ENCODE measurements at places on chromosomes 3 and 15.

GRCh38 chr3:32097768-32098167 is 8.7 kb upstream of the GPD1L start:
- DNase-seq: no peak

GRCh38 chr15:57335293-57335715 is 41.0 kb upstream of the CGNL1 start:
- no peak for DNase-seq

DNA sequence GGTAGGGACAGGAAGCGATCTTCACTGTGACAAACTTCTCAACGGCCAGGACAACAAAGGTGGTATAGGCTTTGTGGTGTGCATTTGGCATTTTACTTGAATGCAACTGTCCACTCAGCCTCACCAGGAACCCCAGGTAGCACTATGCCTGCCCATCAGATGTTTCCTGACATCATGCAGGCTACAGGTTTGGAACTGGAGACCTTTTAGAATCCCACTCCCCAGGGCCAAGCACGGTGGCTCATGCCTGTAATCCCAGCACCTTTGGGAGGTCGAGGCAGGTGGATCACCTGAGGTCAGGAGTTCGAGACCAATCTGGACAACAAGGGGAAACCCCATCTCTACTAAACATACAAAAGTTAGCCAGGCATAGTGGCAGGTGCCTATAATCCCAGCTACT is 9.6 kb downstream of the STARD5 start:
- DNase-seq: no peak

DNA sequence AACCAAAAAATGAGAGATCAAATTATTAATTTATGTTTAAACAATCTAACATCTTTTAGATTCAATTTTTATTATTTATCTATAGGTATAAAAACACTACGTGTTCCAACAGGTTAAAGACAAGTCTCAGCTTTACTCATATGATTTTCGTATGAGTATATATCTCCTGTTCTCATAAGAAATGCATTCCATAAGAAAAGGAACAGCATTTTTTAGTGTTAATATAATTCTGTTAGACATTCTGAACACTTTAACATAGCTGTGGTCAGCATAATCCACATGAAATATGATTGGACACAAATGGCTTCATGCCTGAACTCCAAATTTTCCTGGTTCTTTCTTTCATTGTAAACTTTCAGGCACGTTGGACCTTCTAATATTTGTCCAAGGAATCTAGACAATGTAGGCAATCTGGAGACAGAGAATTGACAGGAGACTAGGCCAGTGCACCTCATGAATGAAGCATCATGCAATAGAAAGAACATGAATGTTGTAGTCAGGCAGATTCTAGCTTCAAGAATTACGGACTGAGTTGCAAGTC is 1122.0 kb upstream of the ALCAM start:
- DNase-seq: no peak

- DNase-seq: no peak
Observed at GRCh38 chr15:91752081-91752785, 101.3 kb upstream of the SLCO3A1 start.

GRCh38 chr3:116230431-116231020 is 214.8 kb downstream of the LSAMP start:
- DNase-seq: no peak

DNA sequence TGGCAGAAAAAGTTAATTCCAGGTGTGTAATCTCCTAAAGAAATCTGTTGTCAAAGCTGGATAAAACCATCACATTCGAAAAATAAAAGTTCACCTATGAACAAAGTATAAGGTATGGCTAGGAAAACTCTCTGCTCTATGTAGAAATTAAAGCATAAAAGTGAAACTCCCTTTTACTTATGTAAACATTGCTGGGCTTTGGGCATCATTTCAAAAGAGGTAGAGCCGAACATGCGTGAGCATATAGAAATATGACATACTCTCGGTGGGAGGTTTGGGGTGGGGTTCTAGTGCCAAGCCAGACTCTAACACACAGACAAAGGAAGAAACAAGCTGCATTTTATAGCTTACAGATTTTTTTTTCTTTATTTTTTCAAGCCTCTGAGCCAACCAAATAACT is 306.8 kb upstream of the ATP11B start:
- DNase-seq: no peak

- DNase-seq: no peak
Observed at GRCh38 chr3:74591946-74592345, 22.5 kb downstream of the CNTN3 start.

DNA sequence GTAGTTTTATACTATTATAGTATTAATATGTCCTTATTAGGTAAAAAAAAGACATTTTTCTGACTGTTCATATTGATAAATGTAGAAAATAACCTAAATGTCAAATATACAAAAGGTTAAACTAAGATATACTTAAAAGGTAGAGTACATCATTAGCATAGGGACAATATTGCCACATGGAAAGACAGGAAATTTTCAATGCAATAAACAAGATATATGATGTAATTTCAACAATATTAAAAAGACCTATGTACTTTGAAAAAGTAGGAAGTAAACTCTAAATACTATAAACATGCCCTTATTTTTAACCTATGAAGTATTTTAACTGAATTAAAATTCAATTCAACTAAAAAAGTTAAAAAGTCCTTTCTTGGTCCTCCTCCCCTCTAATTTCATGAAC is 1.9 kb downstream of the SPG11 start:
- DNase-seq: no peak

DNA sequence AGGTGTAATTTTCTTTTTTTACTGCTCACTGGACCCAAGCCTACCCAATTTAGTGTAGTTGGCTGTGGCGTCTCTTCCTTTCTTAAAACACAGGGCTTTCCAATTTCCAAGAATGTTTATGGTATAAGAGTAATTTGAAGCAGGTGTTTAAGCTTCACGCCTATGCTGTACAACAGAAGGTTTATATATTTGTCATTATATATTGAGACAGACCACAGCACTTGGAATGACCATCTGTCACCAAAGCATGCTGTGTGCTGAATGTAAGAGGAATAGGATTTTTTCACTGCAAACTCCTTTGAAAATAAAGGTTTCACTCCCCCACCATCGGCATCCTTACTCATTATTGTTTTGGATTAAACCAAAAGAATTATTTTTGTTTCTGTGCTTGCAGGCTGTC is 325.7 kb downstream of the OTOL1 start:
- DNase-seq: no peak

DNA sequence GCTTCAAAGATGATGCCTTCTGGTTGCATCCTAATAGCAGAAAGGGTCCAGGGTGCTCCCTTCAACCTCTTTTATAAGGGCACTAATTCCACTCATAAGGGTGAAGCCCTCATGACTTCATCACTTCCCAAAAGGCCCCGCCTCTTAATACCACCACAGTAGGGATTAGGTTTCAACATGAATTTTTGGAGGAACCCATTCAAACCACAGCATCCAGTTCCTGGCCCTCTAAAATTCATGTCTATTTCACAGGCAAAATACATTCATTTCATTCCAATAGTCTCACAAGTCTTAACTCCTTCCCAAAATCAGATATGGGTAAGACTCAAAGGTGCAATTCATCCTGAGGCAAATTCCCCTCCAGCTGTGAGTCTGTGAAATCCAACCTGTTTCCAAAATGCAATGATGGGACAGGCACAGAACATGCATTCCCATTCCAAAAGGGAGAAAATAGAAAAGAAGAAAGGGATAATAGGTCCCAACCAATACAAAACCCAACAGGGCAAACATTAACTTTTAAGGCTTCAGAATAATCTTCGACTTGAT is 124.0 kb downstream of the ATP1B3 start:
- no peak for DNase-seq

DNA sequence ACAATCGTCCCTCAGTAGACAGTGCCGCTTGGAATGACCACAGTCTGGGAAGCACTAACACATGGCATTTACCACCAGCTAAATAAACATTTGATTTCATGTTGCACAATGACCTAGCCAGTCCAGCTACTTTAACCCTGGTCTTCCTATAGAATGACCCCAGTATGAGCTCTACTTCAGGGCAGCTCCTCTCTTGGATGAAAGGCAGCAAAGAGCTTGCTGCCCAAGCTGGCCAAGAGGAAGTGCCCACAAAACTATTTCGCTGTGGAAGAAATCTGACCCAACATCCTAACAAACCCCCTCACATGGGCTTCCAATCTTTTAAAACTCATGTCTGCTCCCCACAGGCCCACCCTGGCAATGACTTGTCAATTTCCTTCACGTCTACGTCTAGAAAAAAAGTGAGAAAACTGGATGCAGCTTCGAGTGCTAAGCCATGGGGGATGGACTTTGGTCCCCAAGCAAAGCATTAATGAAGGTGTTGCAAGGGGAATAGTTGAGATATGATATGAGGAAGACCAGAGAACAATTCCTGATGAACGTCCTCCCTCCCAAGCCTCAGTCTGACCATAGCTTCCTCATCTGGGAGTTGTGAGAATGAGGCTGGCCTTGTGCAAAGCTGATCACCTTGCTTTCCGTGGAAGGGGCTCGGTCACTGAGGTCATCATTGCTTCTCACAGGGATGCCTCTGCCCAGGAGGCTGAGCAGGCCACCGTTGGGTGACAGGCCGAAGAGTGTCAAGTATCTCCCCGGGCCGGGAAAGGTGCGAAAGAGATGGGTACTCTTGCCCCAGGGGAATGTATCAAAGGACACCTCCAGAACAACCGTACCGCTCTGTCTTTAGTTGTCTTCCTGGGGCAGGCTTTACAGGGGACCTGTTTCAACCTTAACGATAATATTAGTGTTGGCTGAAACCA is 964 bp downstream of the SLC25A20 start:
- no peak for DNase-seq

DNA sequence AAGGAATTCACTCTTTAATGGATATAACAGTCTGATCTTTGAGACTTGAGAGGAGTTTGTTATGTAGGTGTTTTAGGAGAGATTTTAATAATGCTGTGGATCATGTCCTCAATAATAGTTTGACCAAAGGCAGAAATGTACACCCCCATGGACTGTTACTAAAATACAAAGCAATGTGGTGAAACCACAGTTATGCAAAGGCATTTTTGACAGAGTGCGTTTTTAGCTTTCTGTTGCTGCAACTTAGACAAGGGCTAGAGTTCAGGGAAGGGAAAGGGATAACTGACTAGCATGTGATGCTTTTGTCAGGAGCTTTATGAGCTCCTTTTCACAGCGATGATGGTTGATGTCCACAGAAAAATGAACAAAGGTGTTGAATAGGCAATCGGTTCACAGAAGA is 3.6 kb upstream of the STARD5 start:
- DNase-seq: no peak

DNA sequence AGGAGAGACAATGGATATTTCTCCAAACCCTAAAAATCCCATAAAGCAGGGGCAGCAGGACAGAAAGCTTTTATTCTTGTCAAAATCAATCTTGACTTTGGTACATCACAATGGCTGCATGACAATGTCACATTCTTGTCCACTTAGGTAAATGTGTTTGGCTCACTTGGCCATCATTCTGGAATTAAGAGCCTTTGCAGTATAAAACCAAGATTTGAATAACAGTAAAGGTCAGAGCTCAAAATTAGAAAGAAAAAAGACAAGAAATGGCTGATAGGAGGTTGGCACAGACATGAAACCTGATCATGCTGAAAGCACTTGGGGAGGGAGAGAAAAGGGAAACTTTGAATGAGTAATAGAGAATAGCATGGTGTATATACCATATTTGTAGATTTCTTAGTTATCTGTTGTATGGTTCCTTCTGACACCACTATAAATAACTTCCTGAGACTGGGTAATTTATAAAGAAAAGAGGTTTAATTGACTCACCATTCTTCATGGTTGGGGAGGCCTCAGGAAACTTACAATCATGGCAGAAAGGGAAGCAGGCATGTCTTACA is 158.5 kb upstream of the SGO1 start:
- no peak for DNase-seq

- DNase-seq: no peak
Observed at GRCh38 chr3:64693031-64693430, 5.2 kb upstream of the ADAMTS9 start.

Data from NCI-H2107 (cell line).